Left lung (tissue), 14 donors: ENCODE measurements at places on chromosomes 7 and 10. TPM values are rescaled to one million over a fixed set of nuclear protein-coding genes. Genes with fewer than 3 reads are reported as not detected.

The NEBL gene
- 58.8 TPM for total RNA-seq

The SFTPD gene
- total RNA-seq = 878 TPM

The BAMBI gene
- 24.7 TPM for total RNA-seq

The ACSM6 gene
- total RNA-seq = not detected

The CYP3A4 gene
- not detected for total RNA-seq

The SUN3 gene
- total RNA-seq = not detected

The CDHR3 gene
- total RNA-seq = 2.8 TPM

The PLAC9 gene
- total RNA-seq = 35.0 TPM

The PPP1R9A gene
- 25.9 TPM for total RNA-seq

The IGFBP1 gene
- not detected for total RNA-seq

The SHTN1 gene
- 38.9 TPM for total RNA-seq

The TEX47 gene
- total RNA-seq = not detected

The HPSE2 gene
- total RNA-seq = 0.50 TPM

The PRF1 gene
- 14.0 TPM for total RNA-seq

The CCL24 gene
- total RNA-seq = 1.7 TPM

The TRIL gene
- 6.9 TPM for total RNA-seq

The AMZ1 gene
- 0.13 TPM for total RNA-seq

The ADAM8 gene
- total RNA-seq = 45.3 TPM

The ADRB1 gene
- 11.7 TPM for total RNA-seq

The MNX1 gene
- not detected for total RNA-seq

The PLAU gene
- 26.6 TPM for total RNA-seq

The LRIT1 gene
- total RNA-seq = not detected

The CTBP2 gene
- total RNA-seq = 77.6 TPM

The LIPJ gene
- not detected for total RNA-seq

The SLC13A1 gene
- not detected for total RNA-seq

The EFCAB10 gene
- 2.4 TPM for total RNA-seq

The ZNF425 gene
- total RNA-seq = 1.3 TPM

The ASB4 gene
- total RNA-seq = 0.10 TPM

The CNOT4 gene
- total RNA-seq = 21.6 TPM

The HIBADH gene
- total RNA-seq = 24.0 TPM

The TDRD1 gene
- total RNA-seq = 0.29 TPM
